ENCODE measurements at places on chromosomes 13 and 19.
A peak's percentile ranks its signal among the peaks of the same experiment; 100 is the strongest.

DNA sequence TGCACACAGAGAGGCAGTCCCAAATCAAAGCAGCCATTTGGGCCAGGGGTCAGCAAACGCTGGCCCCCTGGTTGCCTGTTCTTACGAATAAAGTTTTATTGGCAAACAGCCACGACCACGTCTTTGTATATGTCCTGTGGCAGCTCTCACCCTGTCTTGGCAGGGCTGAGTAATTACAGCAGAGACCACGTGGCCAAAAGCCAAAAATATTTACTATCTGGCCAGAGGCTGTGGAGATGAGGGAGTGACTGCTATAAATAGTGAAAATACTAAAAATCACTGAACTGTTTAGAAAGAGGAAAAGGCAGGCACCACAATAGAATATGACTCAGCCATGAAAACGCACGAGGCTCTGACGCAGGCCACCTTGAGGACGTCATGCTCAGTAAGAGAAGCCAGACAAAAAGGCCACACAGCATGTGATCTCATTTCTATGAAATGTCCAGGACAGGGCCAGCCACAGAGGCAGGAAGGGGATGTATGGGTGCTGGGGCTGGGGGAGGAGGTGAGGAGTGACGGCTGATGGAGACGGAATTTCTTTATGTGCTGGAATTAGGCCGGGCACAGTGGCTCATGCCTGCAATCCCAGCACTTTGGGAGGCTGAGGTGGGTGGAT is 29.4 kb downstream of the SMIM24 start:
- DNase-seq: peak; percentile 100

DNA sequence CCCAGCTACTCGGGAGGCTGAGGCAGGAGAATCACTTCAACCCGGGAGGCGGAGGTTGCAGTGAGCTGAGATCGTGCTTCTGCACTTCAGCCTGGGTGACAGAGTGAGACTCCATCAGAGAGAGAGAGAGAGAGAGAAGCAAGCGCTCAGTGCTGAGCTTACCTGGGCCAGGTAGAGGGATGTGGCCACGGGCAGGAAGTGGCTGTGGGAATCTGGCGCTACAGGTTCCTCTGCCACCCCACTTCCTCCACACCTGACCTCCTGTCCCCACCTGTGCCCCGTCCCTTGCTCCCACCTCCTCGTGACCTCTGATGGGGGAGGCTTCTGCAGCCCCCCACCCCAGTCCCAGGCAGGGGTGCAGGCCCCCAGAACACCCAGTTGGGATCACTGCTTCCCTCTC is 1.0 kb upstream of the NCCRP1 start:
- no peak for DNase-seq

DNA sequence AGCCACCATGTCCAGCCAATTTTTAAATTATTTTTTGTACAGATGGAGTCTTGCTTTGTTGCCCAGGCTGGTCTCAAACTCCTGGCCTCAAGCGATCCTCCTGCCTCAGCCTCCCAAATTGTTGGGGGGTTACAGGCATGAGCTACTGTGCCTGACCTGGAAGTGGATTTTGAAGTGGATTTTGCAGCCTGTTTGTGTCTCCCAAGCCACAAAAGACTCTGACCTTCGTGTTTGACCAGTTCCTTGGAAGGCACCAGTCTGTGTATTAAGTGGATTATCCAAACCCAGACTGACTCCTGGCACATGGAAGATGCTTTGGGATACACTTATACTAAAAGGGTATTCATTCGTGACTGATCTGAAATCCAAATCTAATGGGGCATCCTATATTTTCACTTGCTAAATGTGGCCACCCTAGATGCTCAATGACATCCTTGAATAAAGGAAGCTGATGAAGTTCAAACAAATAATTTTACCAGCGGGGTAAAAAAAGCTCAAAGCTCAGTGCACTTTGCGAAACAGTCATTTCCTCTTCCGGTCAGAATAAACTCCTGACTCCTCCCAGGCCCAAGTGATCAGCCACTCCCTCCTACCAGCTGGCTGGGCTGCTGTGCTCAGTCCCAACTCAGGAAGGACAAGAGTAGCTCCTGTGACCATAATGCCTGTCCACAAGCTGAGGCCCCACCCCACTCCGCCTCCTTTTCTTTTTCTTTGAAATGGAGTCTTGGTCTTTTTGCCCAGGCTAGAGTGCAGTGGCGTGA is 32.6 kb upstream of the GATAD2A start:
- DNase-seq: peak; percentile 88

DNA sequence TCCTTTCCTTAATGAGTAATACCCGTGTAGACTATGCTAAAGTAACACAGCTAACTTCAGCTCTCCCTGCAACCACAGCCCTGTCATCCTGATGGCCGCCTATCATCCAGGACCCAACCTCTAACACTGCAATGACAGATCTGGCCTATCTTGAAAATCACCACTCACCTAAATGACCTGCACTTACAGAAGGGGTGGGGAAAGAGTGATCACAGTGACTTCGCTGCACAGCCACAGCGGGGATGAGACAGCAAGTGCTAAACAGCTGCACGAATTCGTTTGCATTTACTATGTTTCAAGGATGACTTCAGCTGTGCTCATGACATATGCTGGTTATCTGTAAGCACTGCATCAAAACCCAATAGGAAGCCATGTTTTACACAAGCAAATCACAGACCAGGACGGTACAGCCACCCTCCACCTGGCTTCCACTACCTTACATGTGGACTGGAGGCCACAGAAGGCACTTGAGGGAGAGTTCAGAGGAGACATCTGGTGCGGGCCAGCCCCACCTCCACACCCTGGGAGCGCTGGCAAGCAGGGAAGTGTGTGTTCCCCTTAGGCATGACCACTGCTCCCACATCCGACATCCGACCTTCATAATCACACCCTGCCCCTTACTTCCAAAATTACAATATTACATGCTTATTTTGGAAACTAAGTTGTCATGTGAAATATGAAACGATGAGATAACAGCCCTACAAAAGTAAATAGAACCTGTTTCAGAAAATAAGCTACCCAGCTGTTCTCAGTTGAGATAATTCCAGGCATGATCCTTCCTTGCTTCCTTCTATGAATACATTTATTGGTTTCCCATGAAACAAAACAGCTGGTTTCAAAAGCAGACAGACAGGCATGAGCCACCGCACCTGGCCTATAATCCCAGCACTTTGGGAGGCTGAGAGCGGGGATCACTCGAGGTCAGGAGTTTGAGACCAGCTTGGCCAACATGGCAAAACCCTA is 95.7 kb downstream of the STK24 start:
- no peak for DNase-seq

GRCh38 chr19:31211088-31211487 is 138.1 kb downstream of the TSHZ3 start:
- DNase-seq: no peak

GRCh38 chr19:30924670-30925069 is 424.6 kb downstream of the TSHZ3 start:
- no peak for DNase-seq

DNA sequence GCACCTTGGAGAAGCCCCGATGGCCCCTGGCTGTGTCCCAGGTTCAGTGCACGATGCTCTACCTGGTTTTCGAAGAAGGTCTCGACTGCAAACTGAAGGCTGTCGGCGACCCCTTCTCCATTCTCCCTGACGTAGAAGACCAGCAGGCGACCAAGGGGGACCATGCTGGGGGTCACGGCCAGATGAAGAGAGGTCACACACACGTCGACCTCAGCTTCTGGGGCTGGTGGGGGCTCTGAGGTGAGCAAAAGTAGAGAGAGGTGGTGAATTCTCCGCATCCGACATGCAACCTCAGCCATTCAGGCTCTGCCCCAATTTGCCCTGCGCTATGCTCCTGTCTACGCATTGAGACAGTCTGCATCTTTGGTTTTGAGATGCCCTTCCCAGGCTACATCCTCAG is 49.3 kb downstream of the CPAMD8 start:
- no peak for DNase-seq

DNA sequence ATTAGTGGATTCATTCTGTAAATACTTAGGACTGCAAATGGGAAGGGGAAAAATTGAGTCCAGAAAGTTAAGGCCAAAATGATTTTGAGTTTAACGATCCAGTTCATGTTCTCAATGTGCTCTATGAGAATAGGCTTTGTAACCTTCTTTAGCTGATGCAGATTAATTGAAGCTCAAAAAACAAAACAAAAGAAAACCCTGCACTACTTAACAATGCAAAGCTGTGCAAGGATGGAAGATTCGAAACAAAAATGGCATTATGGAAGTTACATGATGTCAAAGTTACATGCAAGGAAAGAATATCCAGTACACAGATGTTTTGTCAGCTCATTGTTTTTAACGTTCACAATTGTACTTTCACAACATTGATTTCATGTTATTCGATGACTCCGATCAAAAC is 79.2 kb upstream of the RAP2A start:
- no peak for DNase-seq

- no peak for DNase-seq
These were observed 46.8 kb downstream of the ZNF85 start for GRCh38 chr19:20969898-20970297.

DNA sequence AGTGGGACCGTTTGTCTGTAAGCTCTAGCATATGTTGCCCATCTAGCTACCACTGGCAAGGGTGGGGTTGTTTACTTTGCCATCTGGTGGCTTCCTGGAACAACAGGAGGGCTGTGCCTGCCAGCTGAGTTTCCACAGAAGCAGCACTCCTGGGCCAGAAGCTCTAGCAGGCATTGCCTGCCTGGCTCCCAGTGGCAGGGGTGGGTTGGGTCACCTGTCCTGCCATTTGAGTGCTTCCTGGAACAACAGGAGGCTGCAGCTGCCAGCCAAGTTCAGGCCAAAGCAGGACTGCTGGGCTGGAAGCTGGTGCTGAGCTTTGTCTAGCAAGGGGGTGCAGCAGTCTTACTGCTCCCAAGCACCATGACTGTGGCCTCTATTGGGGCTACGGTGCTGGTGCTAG is 239.7 kb downstream of the MTUS2 start:
- no peak for DNase-seq

DNA sequence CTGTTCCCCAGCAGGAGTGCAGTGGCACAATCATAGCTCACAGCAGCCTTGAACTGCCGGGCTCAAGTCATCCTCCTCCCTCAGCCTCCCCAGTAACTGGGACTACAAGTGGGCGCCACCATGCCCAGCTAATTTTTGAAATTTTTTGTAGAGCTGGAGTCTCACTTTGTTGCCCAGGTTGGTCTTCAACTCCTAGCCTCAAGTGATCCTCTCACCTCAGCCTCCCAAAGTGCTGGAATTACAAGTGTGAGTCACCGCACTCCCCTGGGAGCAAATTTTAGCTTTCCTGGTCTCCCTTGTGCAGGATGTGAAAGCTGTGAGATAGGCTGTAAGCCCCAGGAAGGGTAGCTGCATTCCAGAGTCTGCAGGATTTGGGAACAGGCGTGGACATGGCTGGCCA is 5.4 kb upstream of the GARRE1 start:
- DNase-seq: no peak

GRCh38 chr19:5680084-5680436 is 256 bp downstream of the MICOS13 start:
- DNase-seq: no peak

DNA sequence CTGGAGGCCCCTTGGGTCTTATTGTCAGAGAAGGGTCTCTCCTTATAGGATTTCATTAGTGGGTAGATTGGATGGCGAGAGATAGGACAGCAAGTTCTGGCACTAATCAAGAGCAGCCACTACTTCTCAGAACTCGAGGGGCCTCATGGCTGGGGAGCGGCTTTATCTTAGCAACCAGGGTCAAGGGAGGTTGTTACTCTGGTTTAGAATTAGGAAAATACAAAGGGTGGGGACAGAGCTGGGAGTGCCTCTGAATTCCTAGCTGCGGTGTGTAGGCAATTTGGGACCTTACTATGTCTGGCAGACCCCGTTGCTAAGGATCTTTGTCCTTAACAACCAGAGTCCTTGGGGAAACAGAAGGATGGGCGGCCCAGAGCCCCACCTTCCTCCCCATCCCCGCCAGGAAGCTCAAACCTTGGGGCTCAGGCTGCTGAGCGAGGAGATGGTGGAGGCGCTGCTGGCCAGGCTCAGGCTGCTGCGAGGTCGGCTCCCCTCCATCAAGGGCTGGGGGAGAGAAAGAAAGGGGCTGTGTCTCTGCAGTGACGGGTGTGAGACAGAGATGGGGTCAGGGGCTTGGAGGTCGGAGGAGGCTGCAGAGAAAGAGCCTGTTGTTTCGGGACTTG is 1.2 kb downstream of the PLEKHA4 start:
- no peak for DNase-seq

- no peak for DNase-seq
These were observed 74.1 kb upstream of the UQCRFS1 start for GRCh38 chr19:29287061-29287460.

DNA sequence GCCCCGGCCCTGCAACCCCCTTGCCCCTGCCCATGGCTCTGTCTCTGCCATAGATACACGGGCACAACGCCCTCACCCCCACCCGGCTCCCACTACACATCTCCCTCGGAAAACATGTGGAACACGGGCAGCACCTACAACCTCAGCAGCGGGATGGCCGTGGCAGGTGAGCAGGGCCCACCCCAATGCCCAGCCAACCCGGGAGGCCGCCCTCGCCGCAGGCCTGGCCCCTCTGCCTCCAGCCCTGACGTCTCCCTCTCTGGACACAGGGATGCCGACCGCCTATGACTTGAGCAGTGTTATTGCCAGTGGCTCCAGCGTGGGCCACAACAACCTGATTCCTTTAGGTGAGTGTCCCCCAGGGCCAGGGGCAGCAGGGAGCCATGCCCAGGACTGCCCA is 7.7 kb downstream of the YIPF2 start:
- DNase-seq: no peak

- DNase-seq: peak; percentile 40
These were observed 52.0 kb upstream of the ARGLU1 start for GRCh38 chr13:106619688-106620555.

DNA sequence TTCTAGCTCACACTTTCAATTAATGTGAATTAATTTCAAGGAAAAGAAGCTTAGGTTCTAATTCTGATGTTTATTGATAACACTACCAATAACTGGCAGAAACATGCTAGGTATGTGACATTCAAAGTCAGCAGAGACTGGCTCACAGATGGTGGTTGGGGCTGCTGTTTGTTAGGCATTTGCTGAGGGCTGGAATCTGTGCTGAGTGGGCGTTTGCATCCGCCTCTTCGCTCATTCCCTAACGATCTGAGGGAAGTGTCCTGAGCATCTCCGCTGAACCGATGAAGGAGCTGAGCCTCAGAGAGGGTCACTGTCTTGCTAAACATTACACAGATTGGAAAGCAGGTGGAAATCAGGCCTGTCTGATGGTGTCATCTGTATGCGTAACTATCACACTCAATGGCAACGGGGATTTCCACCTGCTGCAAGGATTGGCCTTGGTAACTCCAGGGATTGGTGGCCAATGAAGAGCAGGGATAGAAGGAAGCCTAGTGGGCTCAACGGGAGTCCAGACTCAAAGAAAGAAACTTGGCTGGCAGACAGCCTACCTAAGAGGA is 338.9 kb downstream of the TEX29 start:
- DNase-seq: no peak
